ENCODE measurements at places on chromosomes 7 and 10. TPM values are rescaled to one million over a fixed set of nuclear protein-coding genes. Genes with fewer than 3 reads are reported as not detected.

CTAGE8 gene
- not detected for total RNA-seq

ANKRD61 gene
- 0.42 TPM for total RNA-seq

AKR1E2 gene
- total RNA-seq, result 3.5 TPM

SYT15 gene
- total RNA-seq, result 1.5 TPM

COBL gene
- 36.5 TPM for total RNA-seq

TIMM23 gene
- 106 TPM for total RNA-seq

TSPAN13 gene
- total RNA-seq, result 29.9 TPM

CPA5 gene
- not detected for total RNA-seq

AKR1B1 gene
- total RNA-seq, result 189 TPM

ZNF680 gene
- 15.3 TPM for total RNA-seq

ACHE gene
- total RNA-seq, result 4.8 TPM

BMI1 gene
- 10.7 TPM for total RNA-seq

GTPBP4 gene
- 89.2 TPM for total RNA-seq

SPDYE5 gene
- not detected for total RNA-seq

TMEM184A gene
- 1.8 TPM for total RNA-seq

FAM25A gene
- not detected for total RNA-seq

CALHM3 gene
- 0.17 TPM for total RNA-seq

CALD1 gene
- total RNA-seq, result 170 TPM

URGCP gene
- total RNA-seq, result 18.2 TPM

HHEX gene
- 1.5 TPM for total RNA-seq

TPK1 gene
- 1.8 TPM for total RNA-seq

GPR85 gene
- 0.54 TPM for total RNA-seq

TMEM243 gene
- total RNA-seq, result 26.0 TPM

CRHR2 gene
- total RNA-seq, result 0.19 TPM

Measured in H1 (cell line).